ENCODE measurements at places on chromosomes 5 and 9.

GRCh38 chr5:128002425-128002824 is 81.1 kb upstream of the SLC12A2 start:
- DNase-seq = no peak

DNA sequence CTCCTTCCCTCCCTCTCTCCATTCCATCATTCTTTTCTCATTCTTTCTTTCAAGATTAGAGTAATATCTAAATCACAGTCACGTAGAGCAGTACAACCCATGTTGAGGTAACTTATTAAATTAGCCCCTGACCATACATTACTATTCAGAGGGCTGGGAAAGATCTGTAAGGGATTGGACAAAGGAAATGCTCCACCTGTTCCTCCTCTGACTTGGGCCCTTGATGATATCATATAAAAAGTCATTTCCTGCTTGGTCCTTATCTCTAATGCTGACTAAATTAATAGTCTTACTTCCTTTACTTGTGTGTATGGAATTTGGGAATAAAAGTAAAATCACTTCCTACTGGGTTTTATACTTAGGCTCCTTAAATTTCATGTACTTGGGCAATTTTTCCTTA is 40.8 kb downstream of the SNX18 start:
- no peak for DNase-seq

DNA sequence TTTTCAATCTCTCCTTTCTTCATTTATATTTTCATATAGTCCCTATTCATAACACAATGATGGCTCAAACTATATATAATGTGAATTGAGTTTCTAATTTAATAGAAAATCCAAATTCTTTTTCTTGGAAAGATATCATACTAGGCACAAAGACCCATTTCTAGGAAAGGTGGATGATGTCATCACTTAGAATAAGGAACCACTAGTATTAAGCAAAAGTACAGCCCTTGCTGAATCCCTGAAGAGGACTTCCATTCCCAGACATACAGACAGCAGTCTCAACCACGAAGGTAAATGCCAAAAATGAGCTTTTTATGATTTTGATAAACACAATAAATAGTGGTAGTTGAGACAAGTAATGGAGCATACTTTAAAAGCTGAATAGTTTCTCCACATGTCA is 210.0 kb downstream of the FBN2 start:
- DNase-seq = no peak

DNA sequence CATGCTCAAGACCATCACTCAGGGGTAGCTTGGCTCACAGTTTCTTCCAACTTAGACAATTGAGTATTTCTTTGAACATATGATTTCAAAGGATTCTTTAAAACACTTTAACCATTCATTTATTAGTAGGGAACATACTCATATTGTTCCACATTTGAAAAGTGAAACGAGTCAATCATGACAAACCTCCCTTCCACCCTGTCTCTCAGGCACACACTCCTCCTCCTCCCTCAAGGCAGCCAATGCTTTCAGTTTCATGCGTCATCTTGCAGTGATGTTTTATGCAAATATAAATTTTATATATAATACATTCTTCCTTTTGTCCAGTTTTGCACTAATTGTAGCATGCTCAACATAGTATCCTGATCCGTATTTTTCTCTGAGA is 126.0 kb upstream of the BOD1 start:
- DNase-seq = no peak

GRCh38 chr5:25544652-25545249 is 900.0 kb upstream of the CDH10 start:
- no peak for DNase-seq

DNA sequence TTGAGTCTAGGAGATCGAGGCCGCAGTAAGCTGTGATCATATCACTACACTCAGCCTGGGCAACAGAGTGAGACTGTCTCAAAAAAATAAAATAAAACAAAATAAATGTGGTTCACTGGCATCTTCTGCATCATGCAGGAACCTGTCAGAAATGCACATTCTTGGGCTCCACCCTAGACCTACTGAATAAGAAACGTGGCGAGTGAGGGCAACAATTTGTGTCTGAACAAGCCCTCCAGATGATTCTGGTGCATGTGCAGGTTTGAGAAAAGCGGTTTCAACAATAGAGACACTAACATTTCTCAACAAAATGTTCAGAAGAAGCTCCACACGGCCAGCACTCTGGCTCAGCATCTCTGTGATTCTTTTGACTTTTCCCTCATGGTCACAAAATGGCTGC is 42.8 kb upstream of the CPEB4 start:
- DNase-seq = no peak

DNA sequence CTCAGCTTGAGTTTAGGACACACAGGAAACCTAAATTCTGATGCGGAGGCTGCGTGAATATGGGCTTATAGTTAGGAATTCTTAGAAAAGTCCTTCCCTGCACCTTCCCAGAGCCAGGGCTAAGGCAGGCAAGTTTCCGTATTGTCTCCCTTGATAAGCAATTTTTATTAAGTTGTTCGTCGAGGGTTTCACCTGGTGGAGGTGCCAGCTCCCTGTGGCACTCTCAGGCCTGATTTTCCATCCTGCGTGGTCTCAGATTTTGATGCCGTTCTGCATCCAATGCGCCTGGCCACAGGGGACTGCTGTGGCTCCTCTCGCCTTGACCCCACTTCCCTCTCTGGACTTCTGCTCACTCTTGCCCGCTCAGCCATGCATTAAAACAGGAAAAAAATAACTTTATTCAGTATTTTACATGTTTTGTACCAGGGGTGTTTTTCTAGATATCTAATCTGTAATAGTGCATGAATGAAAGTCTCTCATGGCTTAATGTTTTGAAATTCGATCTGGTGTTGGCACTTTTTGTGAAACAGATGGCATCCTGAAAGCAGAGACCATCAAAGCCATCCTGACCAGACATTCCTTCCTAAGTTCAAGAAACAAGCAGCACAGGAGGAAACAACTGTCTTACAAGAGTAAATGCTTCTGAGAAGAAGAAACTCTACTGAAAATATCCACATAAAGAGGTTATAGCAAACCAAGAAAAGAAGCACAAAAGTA is 50.7 kb downstream of the TRIP13 start:
- no peak for DNase-seq

- no peak for DNase-seq
Measured at GRCh38 chr5:77163453-77163852, 47.0 kb upstream of the PDE8B start.

GRCh38 chr9:78479441-78479840 is 182.5 kb downstream of the PSAT1 start:
- DNase-seq = no peak

DNA sequence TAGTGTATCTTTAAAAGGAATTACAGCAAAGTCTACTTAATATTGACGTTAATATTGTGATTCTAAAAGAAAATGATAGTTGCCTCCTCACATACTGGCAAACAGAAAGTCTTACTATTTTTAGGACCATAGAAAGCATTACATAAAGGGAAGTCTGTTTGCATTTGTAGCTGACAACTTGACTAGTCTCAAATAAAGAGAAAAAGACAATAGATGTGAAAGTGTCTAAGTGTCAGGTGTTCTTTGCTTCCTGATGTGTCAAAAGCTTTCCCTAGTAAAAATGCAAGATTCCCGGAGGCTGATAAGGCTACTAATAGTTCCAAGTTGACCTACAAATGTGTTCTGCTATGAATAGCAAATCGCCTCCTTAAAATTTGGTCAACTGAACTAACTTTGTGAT is 259.7 kb downstream of the CDH10 start:
- DNase-seq = no peak

GRCh38 chr9:10366171-10366779 is 246.5 kb downstream of the PTPRD start:
- DNase-seq = no peak

GRCh38 chr9:6024035-6024554 is 8.7 kb upstream of the RANBP6 start:
- DNase-seq = no peak

Measured in stimulated activated CD4-positive, alpha-beta T cell treated with anti-CD3 and anti-CD28 coated beads, Interleukin-12 subunit alpha, Interleukin-12 subunit beta, amount 100 ng/mL, for 24 hours (primary cell).